ENCODE measurements at places on chromosomes 4 and X. TPM values are rescaled to one million over a fixed set of nuclear protein-coding genes. Genes with fewer than 3 reads are reported as not detected.
A peak's percentile ranks its signal among the peaks of the same experiment; 100 is the strongest.

HPSE gene
- total RNA-seq = 0.21 TPM

RAB39B gene
- not detected for total RNA-seq

CT45A10 gene
- total RNA-seq = not detected

ERVMER34-1 gene
- 0.13 TPM for total RNA-seq

XG gene
- total RNA-seq = 1.5 TPM

CCSER1 gene
- not detected for total RNA-seq

RIBC1 gene
- 1.1 TPM for total RNA-seq

P2RY8 gene
- not detected for total RNA-seq

VSIG4 gene
- not detected for total RNA-seq

PLP1 gene
- not detected for total RNA-seq

ARMCX4 gene
- 0.86 TPM for total RNA-seq

SAGE1 gene
- not detected for total RNA-seq

ABCD1 gene
- total RNA-seq = 53.8 TPM

THOC2 gene
- total RNA-seq = 49.5 TPM

F9 gene
- total RNA-seq = not detected

CSN1S1 gene
- not detected for total RNA-seq

HGFAC gene
- 0.48 TPM for total RNA-seq

DLG3 gene
- 1.2 TPM for total RNA-seq

GRCh38 chr4:88900432-88900831, 156.6 kb downstream of the FAM13A start:
- DNase-seq = peak; percentile 34

DNA sequence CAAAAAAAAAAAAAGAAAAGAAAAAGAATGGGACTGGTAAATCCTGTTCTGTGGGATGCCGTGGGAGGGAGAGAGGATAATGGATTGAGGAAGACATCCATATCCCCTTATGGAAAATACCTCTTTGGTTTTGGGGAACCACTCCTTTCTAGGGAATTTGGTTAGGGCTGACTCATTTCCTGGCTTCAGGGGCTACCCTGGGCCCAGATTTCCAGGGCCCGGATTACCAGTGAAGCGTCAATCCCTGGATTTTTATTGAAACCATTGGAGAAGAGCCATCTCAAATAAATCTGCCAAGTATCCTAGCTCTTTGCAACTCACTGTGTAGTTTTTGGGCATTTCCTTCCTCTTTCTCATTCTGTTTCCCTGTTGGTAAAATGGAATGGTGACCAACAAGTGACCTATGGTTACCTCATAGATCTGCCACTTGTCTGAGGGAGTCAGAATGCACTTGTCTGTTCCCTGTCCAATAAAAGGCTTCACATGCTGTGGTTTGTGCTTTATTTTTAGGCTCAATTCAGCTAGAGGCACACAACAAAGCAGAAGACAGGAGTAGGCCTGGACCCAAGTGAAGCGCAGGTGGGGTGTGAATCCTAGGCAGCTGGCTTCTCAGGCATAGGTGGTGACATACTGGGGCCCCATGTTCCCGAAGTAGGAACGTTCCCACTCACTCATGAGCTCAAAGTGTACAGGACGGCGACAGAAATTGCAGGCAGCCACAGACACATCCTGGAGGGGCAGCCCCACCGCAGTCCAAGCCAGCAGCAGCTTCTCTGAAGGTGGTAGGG, 8.6 kb downstream of the APEX2 start:
- DNase-seq = peak; percentile 83

- DNase-seq = no peak
Observed at GRCh38 chr4:152691761-152692160, 12.0 kb upstream of the TMEM154 start.

- DNase-seq = no peak
Observed at GRCh38 chr4:14182148-14182547, 554.6 kb upstream of the BOD1L1 start.

- no peak for DNase-seq
Observed at GRCh38 chr4:158032733-158033415, 140.0 kb downstream of the GASK1B start.

- no peak for DNase-seq
Observed at GRCh38 chr4:76201276-76201675, 12.3 kb downstream of the SCARB2 start.

DNA sequence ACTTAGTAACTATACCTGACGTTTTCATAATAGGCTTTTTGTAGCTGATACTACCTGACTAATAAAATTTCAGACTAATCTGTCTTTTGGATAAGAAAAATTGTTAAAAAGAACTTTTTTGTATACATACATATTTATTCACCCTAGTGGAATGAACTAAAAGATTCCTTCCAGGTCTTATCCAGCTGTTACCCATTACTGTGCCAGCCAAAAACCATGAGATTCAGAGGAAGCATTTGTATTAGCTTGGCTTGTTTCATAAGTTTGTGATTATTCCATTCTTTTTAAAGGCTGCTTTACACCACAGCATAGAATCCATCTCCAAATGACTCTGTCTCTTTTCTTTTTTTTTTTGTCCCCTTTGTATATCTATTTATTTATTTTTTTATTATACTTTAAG, 149.4 kb downstream of the FAT4 start:
- peak; percentile 2 for DNase-seq

- DNase-seq = no peak
Observed at GRCh38 chr4:1370321-1371124, 23.5 kb downstream of the UVSSA start.

DNA sequence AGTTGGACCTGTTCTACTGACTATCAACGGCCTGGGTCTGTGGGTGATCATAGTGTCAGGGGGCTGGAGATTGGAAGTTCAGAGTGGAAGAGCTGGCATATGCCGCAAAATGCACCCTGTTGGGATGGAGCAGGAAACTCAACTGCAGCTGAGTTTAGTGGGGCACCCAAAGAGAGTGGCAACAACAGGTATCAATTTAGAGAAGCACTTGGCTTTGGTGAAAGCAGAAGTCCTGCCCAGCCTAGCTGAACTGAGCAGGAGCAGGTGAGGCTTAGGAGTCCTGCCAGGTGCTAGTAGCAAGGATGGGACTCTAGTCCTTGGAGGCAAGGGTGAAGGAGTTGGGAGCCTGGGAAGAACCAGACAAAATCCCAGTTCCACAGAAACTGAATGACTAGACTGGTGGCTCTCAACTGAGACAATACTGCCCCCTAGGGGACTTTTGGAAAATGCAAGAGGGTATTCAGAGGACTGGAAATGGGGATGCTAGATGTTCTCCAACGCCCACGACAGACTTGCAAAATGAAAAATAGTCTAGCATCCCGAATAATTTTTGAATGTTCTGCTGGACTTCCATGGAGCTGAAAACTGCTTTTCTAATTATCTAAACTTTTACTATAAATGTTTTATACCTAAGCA, 49.4 kb downstream of the RTL9 start:
- DNase-seq = peak; percentile 78

GRCh38 chrX:3271834-3272186, 74.6 kb downstream of the MXRA5 start:
- peak; percentile 49 for DNase-seq

DNA sequence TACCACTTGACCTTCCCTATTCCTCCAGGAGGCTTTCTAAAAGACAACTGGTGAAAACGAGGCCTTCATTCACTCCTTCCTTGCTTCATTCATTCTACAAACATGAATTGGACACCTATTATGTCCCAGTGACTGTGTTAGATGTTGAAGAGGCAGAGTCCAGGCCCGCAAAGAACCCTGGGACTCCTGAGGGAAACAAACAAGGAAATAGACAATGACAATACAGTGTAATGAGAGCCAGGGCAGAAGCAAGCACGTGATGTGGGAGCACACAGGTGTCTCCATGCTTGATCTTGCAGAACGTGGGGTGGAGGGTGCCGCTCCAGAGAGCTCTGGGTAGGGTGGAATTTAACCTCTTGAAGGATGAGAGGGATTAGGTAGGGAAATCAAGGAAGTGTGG, 137.6 kb upstream of the KLF3 start:
- no peak for DNase-seq

DNA sequence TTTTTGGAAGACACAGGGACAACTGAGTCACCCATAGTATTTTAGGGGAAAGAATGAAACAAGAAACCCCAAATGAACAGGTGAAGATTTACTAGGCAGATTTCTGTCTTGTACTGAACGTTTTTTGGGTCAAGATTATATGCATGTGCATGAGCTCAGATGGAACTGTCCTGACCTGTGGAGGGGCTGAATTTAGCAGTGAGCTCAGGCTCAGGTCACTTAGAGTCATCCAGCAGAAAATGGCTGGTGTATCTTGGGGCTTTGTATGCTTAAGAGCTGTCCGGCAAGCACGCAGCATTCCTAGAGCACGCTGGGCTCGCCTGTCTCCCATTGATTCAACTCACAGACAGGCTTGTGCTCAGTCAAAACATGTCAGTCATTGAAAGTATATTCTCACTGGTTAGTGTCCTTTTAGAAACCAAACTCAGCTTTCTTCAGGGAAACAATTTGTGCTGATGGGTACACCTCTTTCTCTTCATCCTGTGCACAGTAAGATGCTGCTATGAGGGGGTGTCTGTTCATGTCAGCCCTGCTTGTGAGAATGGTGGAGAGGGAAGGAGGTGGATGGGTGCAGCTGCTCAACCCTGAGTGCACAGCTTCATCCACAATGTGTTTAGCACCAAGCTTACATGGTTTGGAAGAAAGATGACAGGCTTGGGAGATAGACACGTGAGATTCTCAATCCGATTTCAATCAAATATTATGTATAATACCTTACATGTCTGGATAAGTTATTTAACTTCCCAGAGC, 47.5 kb upstream of the PDLIM3 start:
- DNase-seq = peak; percentile 73

DNA sequence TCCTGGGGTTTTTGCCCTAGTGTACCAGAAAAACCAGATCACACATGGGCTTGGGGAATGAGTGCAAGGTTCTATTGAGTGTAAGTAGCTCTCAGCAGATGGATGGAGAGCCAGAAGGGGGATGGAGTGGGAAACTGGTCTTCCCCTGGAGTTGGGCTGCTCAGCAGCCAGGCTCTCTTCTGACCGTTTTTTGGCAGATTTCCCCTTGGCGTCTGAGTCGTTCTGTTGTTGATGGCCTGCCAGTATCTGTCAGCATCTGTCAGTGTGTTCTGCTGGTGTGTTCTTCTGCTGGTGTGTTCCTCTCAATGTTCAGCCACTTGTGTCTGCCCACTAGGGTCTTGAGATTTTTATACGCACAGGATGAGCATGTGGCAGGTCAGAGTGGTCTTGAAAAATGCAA, 633.9 kb upstream of the CPEB2 start:
- no peak for DNase-seq

GRCh38 chrX:65034292-65034667, 58.0 kb upstream of the ZC4H2 start:
- DNase-seq = no peak

- no peak for DNase-seq
Observed at GRCh38 chr4:10983268-10983667, 298.7 kb upstream of the CLNK start.

GRCh38 chr4:151801547-151802516, 41.0 kb upstream of the GATB start:
- DNase-seq = no peak

GRCh38 chrX:77953708-77954107, 15.7 kb downstream of the PGAM4 start:
- DNase-seq = no peak

DNA sequence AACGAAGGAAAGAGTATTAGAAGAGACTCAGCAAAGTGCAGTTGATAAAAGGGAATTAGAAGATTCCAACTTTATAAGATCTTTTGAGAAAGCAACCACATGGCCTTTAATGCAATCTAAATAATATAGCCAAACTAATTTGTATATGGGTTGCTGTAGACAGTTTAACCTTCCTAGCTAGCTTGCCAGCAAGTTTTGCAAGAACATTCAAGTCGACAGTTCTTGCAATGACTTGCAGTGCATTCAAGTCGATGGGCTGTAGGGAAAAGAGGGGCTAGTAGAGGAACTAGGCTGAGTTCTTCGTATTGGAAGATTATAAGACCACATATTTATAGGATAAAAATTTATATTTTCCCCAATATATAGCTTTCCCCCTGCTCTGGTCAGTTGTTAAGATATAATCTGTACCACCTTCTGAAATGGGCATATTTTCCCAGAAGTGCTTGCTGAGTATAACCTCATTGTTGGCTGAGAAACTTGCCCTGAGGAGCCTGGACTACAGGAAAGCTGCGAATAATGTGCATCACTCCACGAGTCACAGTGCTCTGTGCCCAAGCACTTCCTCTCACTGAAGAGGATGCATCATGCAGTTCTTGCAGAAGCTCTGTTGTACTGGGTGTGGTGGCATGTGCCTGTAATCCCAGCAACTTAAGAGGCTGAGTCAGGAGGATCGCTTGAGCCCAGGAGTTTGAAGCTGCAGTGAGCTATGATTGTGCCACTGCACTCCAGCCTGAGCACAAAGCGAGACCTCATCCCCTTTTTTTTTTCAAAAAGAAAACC, 56.7 kb downstream of the DOCK11 start:
- peak; percentile 13 for DNase-seq

GRCh38 chr4:77174426-77174825, 17.4 kb downstream of the CCNG2 start:
- peak; percentile 79 for DNase-seq

DNA sequence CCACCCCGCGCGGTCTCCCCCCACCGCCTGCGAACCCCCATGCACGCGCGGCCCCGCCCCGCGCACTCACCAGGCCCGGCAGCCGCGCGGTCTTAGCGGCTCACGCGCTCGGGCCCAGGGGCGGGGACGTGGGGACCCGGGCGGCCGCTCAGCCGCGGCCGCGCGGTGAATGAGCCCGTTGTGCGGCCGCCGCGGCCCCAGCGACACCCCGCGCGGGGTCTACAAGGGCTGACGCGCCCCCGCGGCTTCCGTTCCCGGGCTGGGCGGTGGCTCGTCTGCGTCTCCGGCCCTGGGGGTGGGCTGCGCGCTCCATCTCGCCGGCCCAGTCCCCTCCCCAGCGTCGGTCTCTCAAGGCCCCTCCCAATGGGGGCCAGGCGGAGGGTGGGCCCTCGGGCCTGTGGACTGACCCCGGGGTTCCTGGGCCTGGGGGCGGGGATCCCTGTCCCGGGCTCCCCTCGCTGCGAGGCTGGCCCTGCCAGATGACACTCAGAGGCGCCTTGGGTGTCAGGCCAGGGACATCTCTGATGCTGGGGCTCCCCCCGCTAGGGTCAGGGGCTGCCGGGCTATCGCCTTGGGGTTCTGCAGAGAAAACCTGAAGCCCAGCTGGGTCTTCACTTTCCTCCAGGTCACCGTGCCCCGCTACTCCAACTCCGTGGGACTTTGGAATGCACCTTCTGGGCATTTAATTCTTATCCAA, 4.3 kb upstream of the SLC26A1 start:
- peak; percentile 20 for DNase-seq

- DNase-seq = no peak
Observed at GRCh38 chr4:1531683-1532548, 125.7 kb upstream of the NKX1-1 start.

GRCh38 chrX:15233416-15234015, 36.4 kb downstream of the ASB9 start:
- no peak for DNase-seq
